ENCODE measurements at places on chromosomes 7 and 10.

DNA sequence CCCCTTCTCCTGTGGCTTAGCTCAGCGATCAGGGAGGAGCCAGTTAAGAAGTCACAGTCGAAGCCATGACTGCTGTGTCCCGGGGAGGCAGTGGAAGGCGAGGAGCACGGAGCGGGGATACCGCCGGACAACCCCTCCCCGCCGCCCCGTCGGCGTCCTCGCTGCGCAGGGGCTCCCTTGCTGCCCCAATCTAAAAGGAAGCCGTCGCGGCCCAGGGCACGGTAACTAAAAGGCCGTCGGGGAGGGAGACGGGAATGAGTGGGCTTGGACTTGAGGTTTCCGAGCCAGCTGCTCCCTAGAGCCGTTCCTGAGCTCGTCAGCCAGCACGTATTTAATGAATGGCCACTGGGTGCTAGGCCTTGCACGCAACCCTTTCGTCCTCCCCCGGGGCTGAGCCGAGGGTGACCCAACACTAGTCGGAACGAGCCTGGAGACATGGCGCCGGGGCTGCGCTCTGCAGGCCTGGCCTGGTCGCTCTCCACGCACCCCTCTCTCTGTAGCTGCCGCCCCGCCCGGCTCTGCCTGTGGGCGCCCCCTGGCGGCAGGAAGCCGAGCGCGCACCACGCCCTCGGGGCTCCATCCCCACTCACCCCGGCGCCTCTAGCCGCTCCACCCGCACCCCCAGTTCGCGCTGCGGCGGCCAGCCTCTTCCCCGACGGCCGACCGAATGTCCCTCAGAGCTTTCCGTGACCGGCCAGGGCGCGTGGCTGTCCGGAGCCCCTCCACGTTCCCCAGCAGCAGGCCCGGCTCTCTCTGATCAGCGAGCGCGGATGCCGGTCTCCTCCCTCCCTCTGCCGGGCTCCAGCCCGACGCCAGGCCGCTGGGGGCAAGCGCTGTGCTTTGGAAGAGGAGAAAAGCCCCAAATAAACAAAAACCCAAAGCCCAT, 29.3 kb upstream of the KCNK18 start:
- DNase-seq, result no peak

DNA sequence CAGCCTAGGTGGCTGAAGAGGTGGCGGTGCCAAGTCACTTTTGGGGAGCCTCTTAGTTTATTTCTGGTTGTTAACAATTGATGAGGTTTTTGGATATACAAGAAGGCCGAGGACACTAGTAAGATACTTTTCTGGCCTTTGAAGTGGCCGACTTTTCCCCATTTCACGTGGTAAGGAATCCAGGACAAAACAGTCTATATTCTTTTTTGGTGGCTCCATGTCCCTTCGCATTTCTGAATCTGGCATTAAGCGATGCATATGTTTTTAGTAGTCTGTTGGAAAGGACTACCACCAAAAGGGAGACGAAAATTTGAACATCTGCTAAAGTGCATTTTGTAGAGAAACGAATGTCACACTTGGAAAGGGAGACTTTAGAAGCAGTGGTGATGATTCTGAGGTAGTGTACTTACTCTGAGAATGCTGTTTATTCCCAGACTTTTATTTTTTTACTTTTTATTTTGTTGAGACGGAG, 1.5 kb downstream of the MLLT10 start:
- DNase-seq, result no peak

DNA sequence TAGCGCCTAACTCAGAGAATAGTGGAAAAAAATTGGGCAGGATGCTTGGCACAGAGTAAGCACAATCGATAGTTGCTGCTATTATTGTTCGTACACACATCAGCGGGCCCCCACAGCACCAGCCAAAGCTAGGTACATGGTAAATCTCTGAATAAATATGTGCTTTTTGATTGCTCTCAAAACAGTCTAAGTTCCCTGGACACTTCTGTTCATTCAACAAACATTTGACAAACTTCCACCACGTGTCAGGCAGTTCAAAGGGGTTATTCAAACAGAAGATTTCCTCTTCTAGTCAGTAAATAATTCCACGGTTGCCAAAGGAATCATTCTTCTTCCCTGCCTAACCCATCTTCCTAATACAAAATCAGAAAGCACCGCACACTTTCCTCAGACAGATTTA, 150.8 kb downstream of the DGKI start:
- no peak for DNase-seq

DNA sequence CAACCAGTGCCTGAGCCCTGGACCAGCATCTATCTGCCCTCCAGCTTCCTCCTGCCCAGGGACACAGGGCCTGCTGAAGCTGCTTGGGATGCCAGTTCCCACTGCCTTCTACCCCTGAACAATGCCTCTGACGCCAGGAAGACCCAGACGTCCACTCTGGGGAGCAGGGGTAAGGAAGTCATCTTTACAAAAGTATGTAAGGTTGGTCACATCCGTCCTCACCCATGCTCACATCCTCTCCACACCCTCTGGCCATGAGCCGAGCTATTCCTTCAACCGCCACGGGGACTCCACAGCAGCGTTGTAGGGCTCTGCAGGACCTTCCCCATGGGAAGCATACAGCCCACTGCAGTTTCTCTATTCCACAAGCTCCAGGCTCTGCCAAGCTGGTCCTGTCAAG, 58.5 kb downstream of the CLRN3 start:
- no peak for DNase-seq

DNA sequence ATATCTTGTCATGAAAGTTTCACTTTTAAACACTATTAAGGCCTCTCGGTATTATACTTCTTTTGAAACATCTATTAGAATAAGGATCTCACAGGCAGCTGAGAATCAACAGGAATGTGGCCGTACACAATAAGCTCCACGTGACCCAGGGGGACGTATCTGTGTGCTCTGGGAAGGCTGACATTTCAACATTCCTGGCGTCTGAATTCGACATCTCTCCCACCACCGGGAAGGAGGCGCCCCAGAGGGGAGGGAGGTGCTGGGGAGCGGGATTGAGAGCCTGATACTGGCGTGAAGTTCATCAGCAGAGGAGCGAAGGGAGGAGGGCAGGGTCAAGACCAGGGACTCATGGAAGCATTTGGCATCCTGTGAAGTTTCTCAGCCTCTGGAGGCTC, 401.3 kb downstream of the DNAJB6 start:
- DNase-seq, result no peak

Data from SK-N-MC (cell line).